ENCODE measurements at places on chromosomes 2 and 18. TPM values are rescaled to one million over a fixed set of nuclear protein-coding genes. Genes with fewer than 3 reads are reported as not detected.

DNA sequence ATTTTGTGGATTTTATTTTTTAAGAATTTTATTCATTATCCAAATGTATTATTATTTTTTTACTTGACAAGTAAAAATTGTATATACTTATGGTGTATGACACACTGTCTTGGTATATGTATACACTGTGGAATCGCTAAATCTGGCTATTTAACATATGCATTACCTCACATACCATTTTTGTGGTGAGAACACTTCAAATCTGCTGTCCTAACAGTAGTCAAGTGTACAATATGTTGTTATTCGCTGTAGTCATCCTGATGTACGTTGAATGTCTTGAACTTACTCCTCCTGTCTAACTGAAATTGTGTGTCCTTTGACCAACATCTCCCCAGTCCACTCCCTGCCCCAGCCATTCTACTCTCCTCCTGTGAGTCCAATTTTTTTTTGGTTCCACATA is 153.2 kb upstream of the PTPRM start:
- no peaks in the 10 kb centered on the region for H3K36me3 ChIP-seq
- no peak for DNase-seq
- no peaks in the 10 kb centered on the region for H3K27me3 ChIP-seq
- H3K4me1 ChIP-seq, result peaks cover 4% of the 10 kb centered on the region

The CPLX4 gene
- not detected for total RNA-seq

The GPR39 gene
- 0.63 TPM for total RNA-seq

The SCYGR4 gene
- not detected for total RNA-seq

Data from H1 (cell line).